ENCODE measurements at places on chromosomes 5 and 9.
A peak's percentile ranks its signal among the peaks of the same experiment; 100 is the strongest.

DNA sequence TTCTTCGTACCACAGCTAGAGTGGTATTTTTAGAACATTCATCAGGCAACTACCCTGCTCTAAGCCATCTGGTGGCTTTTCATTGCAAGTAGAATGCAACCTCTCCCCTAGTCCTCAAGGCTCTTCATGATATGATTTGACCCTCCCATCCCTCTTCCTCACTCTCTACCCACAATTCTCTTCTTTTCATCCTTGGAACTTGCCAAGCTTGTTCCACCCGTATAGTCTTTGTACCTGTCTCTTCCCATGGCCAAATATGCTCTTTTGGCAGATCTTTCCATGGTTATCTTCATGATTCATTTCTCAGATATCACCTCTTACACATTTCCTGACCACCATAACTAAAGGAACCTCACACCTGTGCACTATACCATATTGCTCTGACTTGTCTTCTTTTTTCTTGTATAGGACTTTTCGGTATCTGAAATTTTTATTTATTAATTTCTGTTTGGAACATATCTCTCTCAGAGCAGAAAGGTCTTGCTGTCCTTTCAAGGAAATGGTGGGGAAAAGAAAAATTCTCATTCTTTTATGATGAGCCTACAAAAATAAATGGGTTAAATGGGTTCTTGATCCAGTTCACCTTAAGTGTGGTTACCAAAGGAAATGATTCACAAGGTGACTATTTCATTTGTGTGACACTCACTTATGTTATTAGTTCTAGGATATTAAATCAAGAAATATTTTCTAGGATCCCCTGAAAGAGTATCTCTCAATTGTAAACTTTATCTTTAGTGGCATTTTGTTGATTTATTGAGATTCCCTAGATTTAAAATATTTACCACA is 3.7 kb upstream of the CD274 start:
- DNase-seq, result no peak

DNA sequence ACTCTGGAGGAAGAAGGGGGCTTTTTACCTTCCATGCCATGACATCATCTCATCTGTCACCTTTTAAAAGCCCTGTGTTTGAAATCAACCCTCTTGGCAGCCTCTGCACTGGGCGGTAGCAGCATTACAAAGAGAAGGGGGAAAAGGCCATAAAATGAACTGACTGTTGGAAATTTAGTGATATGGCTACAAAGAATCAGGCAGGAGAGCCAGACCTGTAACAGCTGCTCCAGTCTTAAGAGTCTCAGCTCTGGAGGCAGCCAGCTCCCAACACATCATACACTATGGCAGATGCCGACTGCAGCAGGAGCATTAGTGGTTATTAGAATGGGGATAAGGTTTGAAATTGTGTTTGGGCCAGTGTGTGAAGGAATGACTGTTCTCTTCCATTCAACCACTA is 257.5 kb downstream of the DMAC1 start:
- no peak for DNase-seq

DNA sequence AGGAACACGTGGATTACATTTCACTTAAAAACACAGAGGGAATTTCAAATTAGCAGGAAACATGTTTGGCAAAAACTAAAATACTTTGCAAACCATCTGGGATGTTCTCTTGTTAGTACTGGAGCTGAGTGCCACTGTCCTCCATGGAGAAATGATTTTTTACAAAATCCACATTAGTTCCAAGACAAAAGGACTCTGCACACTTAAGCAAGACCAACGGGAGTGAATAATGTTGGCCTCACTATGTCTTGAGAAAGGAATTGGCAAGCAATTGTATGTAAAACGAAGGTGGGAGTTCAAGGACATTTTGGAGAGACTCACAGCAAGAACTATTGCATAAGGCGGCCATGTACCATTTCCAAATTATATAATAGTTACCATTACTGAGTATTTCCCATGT is 547.5 kb downstream of the EBF1 start:
- DNase-seq, result no peak

GRCh38 chr9:134475011-134475790 is 148.9 kb downstream of the RXRA start:
- DNase-seq, result peak; percentile 14

DNA sequence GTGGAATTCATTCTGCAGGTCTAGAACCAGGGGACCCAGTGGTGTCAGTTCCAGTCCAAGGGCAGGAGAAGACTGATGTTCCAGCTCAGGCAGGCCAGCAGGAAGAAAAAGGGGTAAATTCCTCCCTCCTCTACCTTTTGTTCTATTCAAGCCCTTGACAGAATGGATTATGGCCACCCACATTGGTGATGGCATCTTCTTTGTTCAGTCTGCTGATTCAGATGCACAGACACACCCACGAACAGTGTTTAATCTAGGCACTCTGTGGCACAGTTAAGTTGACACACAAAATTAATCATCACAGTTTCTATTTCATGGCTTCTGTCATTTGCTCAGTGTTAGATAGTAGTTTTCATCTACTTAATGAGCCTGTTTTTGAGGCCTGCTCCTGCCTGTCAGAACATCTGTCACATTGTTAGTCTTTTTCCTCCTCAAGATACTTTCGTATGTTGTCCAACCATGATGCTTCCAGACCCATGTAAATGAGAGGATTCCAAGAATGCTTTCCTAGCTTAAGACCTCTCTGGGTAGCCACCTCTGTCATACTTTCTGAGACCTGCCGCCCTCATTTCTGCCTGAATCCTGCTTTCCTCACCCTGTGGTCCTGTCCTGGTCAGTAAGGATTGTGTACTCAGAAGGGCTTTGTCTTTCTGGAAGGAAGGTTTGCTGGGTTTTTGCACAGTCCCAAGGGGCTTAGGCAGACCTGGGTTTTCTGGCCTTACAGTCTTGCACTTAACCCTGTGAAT is 72.5 kb downstream of the SPIN1 start:
- no peak for DNase-seq

DNA sequence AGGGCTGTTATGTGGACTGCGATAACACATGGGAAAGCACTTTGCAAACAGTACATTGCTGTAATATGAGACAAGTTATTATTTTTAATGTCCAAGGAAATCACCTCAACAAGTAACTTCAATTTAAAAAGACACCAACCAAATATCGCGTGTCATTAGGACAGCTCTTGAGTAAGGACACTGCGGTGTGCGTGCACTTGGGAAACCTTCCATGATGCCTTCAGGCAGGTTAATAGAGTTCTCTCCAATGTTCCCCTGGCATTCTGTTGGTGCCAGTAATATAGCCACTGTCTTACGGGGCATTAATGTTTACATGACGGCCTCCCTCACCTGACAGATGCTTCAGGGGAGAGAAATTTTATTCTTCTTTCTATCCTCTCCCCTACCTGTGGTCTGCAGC is 42.9 kb downstream of the TTLL11 start:
- no peak for DNase-seq

DNA sequence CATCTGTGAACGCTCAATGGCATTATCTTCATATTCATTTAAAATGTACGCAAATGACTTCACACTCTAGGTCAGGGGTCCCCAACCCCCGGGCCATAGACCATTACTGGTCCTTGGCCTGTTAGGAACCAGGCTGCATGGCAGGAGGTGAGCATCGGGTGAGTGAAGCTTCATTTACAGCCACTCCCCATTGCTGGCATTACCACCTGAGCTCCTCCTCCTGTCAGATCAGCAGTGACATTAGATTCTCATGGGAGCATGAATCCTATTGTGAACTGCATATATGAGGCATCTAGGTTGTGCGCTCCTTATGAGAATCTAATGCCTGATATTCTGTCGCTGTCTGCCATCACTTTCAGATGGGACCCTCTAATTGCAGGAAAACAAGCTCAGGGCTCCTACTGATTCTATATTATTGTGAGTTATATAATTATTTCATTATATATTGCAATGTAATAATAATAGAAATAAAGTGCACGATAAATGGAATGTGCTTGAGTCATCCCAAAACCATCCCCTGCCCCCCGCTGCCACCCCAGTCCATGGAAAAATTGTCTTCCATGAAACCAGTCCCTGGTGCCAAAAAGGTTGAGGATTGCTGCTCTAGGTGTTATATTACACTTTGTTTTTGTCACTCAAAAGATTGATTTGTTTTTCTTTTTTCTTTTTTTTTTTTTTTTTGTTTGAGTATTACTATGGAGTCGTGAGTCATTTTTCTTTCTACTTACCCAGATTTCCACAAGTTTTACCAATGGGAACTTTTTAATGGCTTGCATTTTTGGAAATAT is 127.2 kb downstream of the DOCK8 start:
- DNase-seq, result no peak

DNA sequence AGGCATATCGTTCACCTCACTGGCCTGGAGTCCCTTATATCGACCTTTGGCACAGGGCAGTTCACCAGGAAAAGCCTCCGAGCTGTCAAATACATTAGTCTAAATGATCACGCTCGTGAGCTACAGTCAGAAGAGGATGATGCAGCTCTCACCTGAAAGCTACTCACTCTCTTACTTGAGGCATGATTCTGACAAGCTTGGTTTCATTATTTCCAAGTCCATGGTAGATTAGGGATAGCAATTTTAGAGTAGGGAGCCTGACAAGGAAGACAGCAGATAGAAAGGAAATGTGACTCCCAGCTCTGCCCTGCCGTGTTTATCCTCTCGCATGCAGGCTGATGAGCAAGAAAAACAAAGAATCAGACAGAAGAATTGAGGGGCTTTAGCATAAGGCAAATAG is 98.0 kb upstream of the MAP1B start:
- DNase-seq, result no peak

GRCh38 chr9:121198512-121199042 is 3.1 kb downstream of the RAB14 start:
- no peak for DNase-seq

- no peak for DNase-seq
Measured at GRCh38 chr9:98430535-98431292, 175.3 kb upstream of the TBC1D2 start.

- no peak for DNase-seq
Measured at GRCh38 chr9:36985769-36986467, 48.1 kb downstream of the PAX5 start.
